ENCODE measurements at places on chromosomes 12 and 14.
A peak's percentile ranks its signal among the peaks of the same experiment; 100 is the strongest.

- DNase-seq: no peak
These were observed 27.6 kb upstream of the SEL1L start for GRCh38 chr14:81561084-81561775.

- peak; percentile 24 for DNase-seq
These were observed 76.6 kb upstream of the OSBPL8 start for GRCh38 chr12:76636121-76636692.

DNA sequence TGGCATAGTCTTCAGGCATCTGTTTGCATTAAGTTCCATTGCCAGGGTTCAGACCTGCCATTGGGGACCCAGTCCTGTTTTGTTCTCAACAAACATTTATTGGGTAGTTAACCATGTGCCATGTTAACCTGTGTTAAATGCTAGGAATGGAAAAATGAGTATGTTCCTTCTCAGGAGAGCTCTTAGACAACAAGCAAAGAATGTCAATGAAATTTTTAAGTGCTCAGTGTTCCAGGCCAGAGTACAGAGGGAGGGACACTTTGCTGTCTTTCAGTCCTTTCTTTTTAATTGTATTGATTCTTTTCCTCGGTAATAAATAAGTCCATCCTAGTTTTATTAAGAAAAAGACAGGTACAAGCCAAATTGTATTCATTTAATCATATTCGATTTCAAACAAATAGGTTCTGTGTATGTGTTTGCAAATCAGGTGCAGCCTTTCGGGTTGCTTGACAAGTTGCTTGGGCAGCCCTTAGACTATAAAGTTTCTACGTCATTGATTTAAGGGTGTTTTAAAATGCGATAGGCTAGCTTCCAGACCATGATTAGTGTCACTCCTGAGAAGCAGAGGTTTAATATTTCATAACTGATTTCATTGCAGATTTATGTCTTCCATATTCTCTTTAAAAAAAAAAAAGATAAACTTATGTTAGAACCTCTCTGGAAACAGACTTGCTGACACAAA, 123.1 kb downstream of the DERA start:
- no peak for DNase-seq

GRCh38 chr12:12456637-12457036, 99.8 kb downstream of the BORCS5 start:
- DNase-seq: no peak

DNA sequence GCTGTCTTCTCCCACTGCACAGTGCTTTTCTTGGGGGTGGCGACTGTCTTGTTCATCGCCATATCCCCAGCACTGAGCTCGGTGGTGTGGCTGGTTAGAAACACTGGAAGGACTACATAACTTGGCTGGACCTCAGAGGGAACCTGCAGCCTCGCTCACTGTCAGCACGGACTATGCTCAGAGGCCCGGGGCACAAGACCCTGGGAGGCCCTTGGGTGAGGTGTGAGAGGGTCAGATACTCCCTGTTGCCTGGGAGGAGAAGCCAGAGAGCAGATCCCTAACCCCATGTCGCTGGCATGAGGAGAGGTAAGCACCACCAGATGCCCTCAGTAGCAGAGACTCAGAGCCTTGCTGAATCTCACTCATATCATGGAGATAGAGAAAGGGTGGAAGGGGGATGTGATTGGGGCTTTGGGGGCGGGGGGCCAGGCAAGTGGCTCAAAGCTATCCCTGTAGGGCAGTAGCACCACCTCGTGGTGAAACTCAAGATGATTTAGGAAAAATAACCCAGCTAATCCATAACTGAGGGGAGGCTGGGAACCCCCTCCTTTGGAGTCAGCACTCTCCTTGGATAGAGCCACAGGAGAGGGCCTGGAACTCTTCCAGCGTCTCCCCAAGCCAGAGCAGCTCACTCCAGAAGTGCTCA, 18.7 kb upstream of the HDAC7 start:
- DNase-seq: no peak

- DNase-seq: no peak
These were observed 78.5 kb downstream of the CCDC91 start for GRCh38 chr12:28268608-28269229.

GRCh38 chr14:105120056-105120455, 48.5 kb downstream of the JAG2 start:
- no peak for DNase-seq

DNA sequence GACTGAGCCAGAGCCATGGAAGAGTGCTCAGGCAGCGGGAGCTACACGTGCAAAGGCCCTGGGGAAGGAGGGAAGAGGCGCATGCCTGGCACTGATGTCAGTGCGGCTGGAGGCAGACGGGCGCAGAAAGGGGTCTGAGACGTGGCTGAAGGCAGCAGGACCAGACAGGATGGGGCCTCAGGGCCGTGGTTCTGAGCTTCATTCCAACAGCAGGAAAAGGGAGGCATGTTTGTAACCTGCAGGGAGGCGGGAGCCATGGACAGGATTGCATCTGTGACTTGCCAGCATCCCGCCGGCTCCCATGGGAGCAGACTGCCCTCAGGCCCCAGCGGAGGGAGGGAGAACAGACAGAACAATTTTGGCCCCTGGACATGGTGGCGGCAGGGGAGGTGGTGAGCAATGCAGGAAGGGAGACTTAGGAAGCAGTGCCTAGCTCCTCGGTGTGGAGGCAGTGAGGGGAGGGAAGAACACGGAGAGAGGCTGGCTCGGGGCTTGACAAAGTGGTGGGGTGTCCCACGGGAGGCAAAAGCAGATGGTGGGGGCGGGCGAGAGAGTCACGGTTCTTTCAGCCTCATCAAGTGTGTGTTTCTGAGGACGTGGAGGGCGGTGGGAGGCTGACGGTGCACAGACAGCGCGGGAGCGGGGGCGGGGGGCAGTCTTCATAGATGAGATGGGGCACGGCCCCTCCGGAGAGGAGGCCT, 33.3 kb upstream of the INF2 start:
- no peak for DNase-seq

GRCh38 chr14:100476012-100476822, 111.0 kb downstream of the BEGAIN start:
- no peak for DNase-seq

GRCh38 chr12:117702741-117703140, 266.0 kb downstream of the KSR2 start:
- no peak for DNase-seq

GRCh38 chr12:19465711-19466110, 26.4 kb downstream of the AEBP2 start:
- DNase-seq: no peak

DNA sequence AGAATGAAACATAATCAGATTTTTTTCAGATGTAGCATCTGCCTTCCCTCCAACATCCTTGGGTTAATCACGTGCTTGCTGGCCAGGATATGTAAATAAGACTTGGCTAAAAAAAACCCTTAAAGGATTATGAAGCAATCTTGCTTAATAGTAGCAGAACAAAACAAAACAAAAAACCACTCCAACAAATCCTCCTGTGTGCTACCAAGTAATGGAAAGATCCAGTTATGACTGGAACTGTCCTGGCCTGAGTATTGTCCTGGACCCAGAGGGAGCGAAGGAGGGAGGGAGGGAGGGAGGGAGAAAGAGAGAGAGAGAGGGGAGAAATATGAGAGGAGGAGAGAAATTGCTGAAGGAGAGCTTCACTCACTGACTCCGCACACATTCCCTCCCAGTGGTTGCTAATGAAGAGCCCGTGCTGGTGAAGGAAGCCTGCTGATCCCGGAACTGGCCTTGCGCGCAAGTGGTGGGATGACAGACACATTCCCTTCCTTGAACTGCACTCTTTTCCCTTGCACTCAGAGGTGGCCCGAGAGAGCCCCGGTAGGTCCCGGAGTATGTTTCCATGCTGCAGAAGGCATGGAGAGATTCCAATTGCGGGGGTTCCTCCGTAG, 57.2 kb downstream of the HMGA2 start:
- no peak for DNase-seq

GRCh38 chr12:124582108-124582424, 14.7 kb upstream of the NCOR2 start:
- no peak for DNase-seq

GRCh38 chr12:9626291-9626690, 18.6 kb upstream of the KLRB1 start:
- DNase-seq: no peak

DNA sequence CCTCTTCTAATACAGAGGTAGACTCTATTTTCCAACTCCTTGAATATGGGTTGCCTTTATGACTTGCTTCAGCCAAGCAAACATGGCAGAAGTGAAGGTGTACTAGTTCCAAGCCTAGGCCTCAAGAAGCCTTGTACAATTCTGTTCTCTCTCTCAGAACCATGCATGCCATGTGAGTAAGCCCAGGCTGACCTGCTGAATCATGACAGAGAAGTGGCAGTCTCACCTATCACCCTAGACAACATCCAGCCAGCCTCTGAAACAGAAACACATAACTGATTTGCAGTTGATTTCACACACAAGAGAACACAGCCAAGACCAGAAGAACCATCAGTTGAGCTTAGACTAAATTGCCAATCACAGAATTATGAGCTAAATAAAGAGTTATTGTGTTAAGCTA, 157.2 kb downstream of the GARIN6 start:
- DNase-seq: no peak

GRCh38 chr12:95548539-95549391, 2.5 kb downstream of the USP44 start:
- peak; percentile 26 for DNase-seq

DNA sequence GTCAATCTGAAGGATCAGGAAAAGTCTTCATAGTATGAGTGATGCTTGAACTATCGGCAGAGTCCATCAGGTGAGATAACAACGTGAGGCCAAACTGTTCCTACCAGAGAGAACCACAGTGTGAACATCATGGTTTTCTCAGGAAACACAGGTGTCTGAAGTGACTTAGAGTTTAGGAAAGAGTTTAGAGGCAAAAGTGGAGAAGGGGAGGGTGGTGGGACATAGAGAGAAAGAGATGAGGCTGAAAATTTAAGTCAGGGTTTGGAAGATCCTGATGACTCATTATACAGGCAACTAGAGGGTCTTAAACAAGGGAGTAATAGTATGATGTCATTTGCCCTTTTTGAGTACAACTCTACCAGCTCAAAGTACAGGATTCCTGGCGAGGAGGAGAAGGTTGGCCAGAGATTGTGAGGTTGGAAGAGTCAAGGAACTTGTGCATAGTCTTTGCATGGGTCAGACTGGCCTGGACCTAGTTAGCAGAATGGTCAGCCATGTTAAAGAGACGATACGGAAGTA, 16.0 kb downstream of the CPNE8 start:
- DNase-seq: no peak

DNA sequence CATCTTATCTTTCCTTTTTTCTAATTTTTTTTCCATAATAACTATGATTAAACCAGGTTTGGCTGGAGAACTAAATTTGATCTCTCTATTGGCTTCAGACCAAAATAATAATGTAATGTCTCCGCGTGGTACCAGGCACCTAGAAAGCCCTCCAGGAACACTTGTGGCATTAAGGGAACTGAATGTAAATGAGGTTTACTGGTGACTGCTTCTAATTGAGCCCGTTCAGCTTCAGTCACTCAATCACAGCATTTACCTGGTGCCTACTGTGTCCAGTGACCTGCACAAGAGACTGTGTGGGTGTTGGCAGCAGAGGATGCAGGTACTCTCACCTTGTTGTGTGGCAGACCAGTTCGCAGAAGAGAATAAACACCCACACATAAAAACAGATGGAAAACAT, 302.5 kb downstream of the DPF3 start:
- DNase-seq: no peak

- no peak for DNase-seq
These were observed 84.9 kb downstream of the DNAH10 start for GRCh38 chr12:123847019-123847418.

- DNase-seq: no peak
These were observed 221.3 kb downstream of the DIO2 start for GRCh38 chr14:79989990-79990389.

DNA sequence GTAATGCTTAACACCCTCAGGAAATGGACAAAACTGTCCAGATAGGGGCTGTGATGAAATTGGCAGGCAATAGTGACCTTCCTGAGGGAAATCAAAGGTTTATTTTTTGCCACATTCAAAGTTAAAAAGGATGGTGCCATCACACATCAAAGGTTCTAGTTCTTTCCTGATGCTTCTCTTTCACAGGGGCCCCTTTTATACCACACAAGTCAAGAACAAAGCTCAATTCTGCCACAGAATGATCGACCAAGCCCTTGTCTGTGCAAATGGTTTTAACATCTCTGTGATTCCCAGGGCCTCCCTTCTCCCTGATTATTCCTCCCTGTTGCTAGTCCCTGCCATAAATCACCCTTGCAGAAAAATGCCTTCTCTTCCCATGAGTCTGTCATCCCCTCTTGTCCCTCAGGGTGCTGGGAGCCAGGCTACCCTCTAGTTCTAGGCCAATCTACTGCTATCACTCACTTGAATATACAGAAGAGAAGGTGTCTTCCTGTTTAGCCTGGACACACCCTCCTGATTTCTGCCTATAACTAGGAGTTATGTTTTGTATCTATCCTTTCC, 22.7 kb downstream of the SMCO2 start:
- DNase-seq: no peak

DNA sequence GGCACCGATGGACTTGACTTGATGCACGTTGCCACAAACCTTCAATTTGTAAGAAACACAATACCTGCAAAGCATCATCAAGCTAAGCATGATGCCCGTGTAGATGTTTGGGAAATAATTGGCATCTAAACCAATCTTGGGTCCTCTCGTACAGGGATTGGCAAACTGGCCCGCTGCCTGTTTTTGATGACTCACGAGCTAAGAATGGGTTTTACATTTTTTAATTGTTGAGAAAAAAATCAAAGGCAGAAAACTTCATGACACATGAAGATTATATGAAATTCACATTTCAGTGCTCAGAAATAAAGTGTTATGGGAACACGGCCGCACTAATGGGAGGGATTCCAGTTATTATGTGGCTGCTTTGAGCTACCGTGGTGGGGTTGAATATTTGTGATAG, 10.9 kb downstream of the MTA1 start:
- no peak for DNase-seq

DNA sequence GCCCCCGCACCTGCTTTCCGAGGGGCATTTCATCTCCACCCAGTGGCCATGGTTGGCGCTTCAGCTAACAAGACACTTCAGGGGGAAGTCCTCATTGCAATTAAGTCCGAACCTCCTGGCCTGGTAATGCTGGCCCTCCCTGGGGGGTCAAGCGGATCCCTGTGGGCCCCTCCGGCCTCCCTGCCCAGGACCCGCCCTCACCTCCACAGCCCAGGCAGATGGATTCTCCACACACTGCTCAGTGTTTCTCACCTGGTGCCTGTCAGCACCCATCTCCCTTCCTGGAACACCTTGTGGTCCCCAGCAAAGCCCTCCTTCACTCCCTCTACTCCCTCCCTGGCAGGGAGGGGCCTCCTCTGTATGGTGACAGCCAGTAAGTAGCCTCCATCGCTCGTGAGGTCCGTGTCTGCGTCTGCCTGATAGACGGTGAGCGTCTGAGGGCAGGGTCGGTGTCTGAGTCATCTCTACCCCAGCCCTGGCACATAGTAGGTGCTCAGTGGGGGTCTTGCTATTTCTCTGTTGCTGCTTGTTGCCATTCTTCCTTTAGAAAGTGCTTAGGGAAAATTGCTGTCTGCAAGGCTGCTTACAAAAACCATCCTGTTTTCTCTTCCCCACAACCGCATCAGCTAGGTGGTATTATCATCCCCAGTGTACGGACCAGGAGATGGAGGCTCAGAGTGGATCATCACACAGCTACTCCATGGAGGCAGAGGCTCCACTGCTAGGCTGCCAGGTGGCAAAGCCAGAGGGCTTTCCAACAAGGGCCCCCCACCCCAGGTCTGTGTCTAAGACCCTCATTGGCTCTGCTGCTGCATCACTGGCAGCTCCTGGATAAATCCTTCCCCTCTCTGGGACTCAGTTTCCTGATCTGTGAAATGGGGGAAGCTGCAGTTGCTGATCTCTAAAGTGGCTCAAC, 39.7 kb upstream of the EML1 start:
- DNase-seq: no peak

GRCh38 chr14:90600619-90601018, 203.8 kb downstream of the CALM1 start:
- no peak for DNase-seq

GRCh38 chr12:89344043-89344861, 8.0 kb downstream of the DUSP6 start:
- no peak for DNase-seq
